Motor neuron (in vitro differentiated cells): ENCODE measurements at places on chromosomes 7 and 10.
A peak's percentile ranks its signal among the peaks of the same experiment; 100 is the strongest.

DNA sequence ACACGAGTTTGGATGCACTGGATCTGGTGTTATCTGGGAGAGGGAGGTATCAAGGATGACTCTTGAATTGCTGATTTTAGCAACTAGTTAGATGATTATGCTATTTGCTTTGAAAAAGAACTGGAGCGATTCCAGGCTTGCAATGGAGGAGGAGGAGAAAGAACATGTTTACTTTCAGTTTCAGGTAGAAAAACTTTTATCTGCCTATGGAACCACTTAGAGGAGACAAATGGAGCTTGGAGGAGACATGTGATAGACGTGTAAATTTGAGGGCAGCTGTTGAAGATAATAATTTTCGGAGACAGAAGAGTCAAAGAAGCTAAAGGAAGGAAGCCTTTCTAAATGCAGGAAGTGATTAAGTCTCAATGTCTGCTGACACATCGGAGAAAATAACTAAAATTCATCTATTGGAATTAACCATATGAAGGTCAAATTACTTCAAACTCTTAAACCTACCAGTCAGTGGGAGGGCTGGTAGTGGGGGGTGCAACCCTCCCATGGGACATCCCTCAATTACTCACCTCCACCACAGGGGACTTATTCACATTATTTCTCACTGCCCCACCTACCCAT is 56.4 kb upstream of the GNAI1 start:
- no peak for ATAC-seq

DNA sequence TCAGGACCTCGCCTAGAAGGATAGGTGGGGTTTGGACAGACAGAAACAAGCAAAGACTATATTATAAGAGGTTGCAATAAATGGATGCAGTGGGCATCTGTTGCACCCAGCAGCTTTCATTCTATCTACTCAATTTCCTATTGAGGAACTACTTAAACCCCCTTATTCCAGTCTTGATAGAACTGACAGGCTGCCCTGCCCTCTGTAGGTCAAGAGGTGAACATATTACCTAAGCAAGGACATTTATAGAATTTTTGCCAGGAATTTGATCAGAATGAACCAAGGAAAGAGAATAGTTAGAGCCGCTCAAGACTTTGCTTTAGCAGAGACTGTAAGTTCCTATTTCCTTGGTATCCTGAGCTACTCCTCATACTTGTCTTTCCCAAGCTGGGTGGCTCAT is 9.5 kb downstream of the VTI1A start:
- no peak for ATAC-seq

DNA sequence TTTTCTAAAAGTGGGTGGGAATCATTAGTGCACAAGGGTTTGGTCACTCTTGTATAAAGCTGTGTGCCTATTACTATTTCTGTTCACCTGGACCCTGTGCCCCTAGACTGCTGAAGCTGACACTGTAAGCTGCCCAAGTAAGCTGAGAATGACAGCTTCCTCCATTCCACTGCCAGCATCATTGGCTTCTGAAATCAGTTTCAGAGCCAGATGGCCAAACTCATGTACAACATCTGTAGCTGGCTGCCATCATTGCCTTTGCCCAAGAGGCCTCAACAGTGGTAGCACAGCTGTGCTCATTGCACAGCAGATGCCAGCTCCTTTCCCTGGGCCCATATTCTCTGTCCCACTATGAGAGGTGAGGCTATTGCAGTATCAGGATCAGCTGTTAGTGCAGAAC is 165.7 kb downstream of the CPEB3 start:
- no peak for ATAC-seq

DNA sequence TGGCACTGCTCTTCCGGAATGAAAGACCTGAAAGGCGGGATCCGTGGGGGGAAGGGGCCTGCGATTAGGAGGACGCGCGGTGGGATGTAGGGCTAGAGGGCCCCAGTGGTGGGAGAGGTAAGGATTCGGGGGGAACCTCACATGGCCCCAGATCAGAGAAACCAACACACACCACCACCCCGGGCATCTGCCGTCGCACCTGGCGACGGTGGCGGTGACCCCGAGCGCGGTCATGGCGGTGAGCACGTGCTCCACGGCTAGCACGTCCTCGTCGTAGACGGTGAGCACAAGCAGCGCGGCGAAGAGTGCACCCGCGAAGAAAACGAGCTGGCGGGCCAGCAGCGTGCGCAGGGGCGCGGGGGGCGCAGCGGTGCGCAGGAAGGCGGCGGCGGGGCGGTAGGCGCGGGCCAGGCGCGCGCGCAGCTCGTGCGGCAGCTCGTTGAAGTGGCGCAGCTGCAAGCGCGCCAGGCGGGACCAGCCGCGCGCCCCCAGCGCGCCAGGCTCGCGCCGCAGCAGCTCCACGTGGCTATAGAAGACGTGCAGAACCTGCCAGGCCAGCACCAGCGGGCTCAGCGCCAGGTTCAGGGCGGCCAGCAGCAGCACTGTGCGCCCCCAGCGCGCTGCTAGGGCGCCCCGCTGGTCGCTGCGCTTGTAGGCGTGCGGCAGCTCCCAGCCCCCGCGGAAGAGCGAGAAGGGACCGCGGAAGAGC is 5.7 kb downstream of the ATG9B start:
- peak; percentile 57 for ATAC-seq

DNA sequence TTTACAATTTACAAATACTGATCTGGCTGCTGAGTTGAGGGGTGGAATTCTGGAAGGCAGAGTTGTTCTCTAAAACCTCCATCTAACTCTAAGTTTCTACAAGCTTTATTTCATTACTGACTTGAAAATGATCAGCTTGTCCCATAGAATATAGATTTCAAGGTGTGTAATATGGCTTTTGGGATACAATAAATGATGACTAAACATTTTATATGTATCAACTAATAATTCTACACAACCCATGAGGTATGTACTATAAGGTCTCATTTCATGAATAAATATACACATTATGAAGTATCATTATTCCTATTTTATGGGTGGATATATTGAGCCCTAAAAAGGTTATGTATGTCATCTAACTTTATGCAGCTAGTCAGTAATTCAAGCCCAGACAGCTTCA is 1214.3 kb upstream of the SORCS1 start:
- no peak for ATAC-seq

- no peak for ATAC-seq
Measured at GRCh38 chr10:114685456-114685855, 27.4 kb upstream of the ABLIM1 start.

DNA sequence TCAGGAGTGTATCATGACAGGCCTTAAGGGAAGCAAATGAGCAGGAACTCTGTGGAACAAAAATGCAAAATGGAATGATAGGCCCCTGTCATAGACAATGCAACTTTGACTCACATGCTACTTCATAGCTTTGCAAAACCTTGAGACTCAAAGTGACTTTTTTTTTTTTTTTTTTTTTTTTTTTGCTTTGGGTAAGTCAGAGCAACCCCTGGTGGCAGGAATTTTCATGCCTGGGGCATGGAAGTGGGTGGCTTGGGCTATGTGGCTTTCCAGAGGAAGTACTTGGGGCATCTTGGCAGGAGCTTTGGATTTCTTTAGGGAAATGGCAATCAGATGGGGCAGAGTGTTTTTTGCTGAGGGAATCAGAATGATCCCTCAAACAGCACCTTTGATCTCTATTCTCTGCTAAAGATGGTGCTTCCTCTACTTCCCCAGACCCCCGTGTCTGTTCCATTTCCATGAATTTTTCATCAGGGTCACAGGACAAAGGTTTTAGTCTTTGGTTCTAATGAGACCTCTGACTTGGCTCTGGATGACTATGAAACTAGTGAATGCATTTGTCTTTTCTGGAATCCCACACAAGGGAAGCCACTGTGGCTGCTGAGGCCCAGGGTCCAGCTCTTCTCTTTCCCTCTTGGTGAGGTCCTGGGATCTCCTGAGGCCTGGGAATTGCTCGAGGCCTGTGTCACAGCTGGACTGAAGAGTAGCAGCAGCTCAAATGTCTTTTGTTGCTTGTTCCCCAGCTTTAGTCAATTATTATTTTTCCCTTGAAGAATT is 62.8 kb downstream of the TACC2 start:
- peak; percentile 52 for ATAC-seq
